Left cardiac atrium (tissue), 4 donors: ENCODE measurements at places on chromosomes 6 and 20. TPM values are rescaled to one million over a fixed set of nuclear protein-coding genes. Genes with fewer than 3 reads are reported as not detected.

Gene TREM2
- 1.1 TPM for total RNA-seq

Gene RSPH4A
- 0.31 TPM for total RNA-seq

Gene ARMC12
- total RNA-seq = 0.29 TPM

Gene KIFC1
- total RNA-seq = 1.9 TPM

Gene SLC25A27
- total RNA-seq = 16.2 TPM

Gene FAM184A
- total RNA-seq = 2.2 TPM

Gene SIRPB1
- total RNA-seq = 0.58 TPM

Gene MAP1LC3A
- total RNA-seq = 76.7 TPM

Gene PHACTR1
- total RNA-seq = 12.2 TPM

Gene CD24
- 0.80 TPM for total RNA-seq

Gene TRIM15
- not detected for total RNA-seq

Gene ADNP
- total RNA-seq = 31.8 TPM

Gene KIZ
- total RNA-seq = 15.1 TPM

Gene TOP1
- total RNA-seq = 30.4 TPM

Gene TMEM244
- total RNA-seq = not detected

Gene CFAP61
- 1.0 TPM for total RNA-seq

Gene ATP6V1G2
- total RNA-seq = 2.7 TPM

Gene ASIP
- 1.2 TPM for total RNA-seq

Gene TRIM40
- total RNA-seq = not detected

Gene SSTR4
- not detected for total RNA-seq

Gene MTHFD1L
- 4.8 TPM for total RNA-seq

Gene EFCAB8
- 0.18 TPM for total RNA-seq

Gene LZTS3
- total RNA-seq = 12.0 TPM

Gene BPIFA2
- not detected for total RNA-seq

Gene C20orf96
- total RNA-seq = 7.2 TPM

Gene GLP1R
- 10.3 TPM for total RNA-seq

Gene C6orf163
- total RNA-seq = 2.3 TPM

Gene KCNK16
- total RNA-seq = not detected

Gene MICAL1
- total RNA-seq = 9.9 TPM

Gene KHDRBS2
- total RNA-seq = 0.12 TPM

Gene GOPC
- total RNA-seq = 20.6 TPM

Gene MLN
- not detected for total RNA-seq

Gene MYBL2
- 2.3 TPM for total RNA-seq
